NCI-H2081 treated with DMSO at 0.1 percent for 48 hours (cell line): ENCODE measurements at places on chromosomes 7 and 10.
A peak's percentile ranks its signal among the peaks of the same experiment; 100 is the strongest.

DNA sequence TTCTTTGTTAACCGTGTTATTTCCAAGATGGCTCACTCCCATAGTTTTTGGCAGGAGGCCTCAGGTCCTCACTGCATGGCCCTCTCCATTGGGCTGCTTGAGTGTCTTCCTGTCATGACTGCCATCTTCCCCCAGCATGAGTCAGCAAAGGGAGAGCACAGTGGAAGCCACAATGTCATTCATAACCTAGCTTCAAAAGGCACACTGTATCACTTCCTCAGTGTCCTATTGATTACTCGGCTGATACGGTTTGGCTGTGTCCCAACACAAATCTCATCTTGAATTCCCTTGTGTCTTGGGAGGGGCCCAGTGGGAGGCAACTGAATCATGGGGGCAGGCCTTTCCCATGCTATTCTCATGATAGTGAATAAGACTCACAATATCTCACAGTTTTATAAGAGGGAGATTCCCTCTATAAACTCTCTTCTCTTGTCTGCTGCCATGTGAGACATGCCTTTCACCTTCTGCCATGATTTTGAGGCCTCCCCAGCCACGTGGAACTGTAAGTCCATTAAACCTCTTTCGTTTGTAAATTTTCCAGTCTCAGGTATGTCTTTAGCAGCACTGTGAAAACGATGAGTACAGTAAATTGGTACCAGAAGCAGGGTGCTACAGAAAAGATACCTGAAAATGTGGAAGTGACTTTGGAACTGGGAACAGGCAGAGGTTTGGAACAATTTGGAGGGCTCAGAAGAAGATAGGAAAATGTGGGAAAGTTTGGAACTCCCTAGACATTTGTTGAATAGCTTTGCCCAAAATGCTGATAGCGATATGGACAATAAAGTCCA is 106.5 kb downstream of the PRLHR start:
- no peak for DNase-seq

- DNase-seq: peak; percentile 19
These were observed 174.4 kb downstream of the ST7 start for GRCh38 chr7:117127585-117128168.

DNA sequence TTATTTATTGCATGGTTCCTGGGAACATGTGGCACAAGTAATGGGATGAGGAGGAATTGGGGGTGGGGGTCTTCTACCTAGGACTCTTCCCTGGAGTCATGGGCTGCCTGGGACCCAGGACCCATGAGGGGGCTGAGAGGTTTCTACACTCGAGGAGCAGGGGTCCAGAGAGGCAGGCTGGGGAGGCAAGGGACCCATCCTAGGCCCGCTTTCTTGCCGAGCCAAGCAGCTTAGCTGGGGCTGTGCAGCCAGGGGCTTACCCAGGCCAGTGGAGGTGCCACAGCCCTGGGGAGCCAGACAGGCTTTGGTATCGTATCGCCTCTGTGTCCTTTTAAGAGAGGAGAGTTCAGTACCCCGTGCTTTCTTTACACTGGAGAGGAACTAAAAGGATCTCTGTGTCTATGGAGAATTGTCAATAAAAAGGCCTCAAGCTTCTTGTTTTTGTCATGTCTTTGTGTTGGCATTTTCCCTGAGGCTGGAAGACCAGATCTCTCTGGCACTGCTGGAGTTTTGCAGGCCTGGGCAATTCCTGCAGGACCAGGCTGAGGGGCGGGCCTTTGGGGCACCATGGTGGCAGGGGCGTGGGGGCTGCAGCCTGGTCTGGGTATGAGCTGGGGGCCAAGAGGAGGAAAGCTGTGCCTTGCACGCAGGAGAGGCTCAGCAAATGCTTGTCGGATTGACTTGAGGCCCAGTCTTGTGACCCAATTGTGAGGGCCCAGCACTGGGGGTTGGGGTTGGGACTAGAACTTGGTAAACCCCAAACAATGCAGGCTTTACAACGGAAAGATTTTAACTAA is 11.1 kb downstream of the SFRP5 start:
- DNase-seq: no peak

- no peak for DNase-seq
These were observed 31.3 kb downstream of the GNAT3 start for GRCh38 chr7:80480566-80480965.

- no peak for DNase-seq
These were observed 46.6 kb upstream of the COL1A2 start for GRCh38 chr7:94348142-94348541.

- no peak for DNase-seq
These were observed 84.0 kb upstream of the NPY start for GRCh38 chr7:24199978-24200377.

DNA sequence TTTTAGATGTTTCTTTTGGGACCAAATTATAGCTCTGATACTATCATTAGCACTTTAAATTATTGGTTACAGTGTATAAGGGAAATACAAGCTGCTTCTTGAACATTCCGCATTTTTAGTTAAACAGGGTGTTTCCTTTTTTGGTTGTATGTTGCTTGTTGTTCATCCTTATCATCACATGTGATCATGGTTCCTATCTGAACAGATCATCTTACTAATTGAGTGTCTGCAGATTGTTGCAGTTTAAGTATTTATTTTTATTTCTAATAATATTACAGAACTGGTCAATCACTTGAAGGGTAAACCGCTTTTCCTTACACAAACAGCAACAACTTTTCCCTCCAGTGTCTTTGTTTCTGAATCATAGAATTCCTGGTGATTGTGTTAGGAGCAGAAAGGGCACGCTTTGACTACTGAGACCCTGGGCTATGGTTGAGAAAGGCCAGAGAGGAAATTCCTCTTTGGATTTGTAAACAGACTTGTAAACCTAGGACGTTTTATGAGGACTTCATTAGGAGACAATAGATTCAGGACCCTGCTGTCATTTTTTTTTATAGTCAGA is 37.2 kb downstream of the CHN2 start:
- no peak for DNase-seq

GRCh38 chr7:901041-901387 is 24.7 kb downstream of the GET4 start:
- DNase-seq: no peak

GRCh38 chr7:5997210-5997808 is 11.5 kb downstream of the PMS2 start:
- peak; percentile 43 for DNase-seq

DNA sequence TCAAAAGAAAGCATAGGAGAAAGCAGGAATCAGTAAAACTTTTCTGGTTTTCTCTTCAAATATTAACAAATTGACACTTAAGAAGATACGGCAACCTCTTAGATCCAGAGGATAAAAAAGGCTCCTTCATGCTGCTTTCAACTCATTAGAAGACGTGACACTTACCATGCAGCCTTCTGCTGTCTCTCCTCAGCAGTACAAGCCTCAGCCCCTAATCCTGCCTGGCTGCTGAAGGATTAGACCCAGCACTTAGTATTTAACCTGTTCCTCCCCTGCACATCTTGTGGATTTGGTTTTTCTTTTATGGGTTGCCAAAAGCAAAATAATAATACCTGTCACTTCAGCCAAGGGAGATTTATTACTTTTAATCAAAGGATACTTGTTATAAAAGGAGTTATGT is 108.4 kb downstream of the LYZL1 start:
- DNase-seq: no peak

- no peak for DNase-seq
These were observed 3.1 kb downstream of the WDR91 start for GRCh38 chr7:135208102-135208793.

DNA sequence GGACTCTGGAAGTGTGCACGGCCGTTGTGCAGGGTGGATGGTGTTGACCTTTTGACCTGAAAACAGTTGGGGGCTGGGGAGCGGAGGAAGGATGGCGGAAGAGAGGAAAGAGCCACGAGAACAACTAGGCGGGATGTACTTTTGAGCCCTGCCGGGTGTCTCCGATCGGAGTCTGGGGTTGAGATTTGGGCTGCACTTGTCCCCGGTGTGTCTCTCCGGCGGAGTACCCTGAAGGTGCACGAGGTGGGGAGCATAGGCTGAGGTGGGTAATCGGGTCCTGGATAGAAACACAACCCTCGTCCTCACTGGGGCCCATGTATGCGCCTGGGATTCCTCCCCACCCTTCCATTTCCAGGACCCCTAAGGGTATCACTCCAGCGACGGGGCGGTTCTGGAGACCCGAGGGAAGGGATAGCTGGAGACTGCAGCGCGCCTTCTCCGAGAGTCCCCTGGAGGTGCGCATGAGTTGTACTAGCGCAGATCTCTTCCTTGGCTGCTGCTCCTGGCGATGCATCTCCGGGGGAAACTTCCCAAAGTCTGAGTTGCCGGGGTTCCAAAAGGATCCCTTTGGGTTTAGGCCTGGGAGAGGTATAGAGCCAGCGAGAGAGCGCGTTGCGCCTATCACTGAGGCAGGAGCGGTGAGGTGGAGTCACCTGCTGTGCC is 4.6 kb upstream of the HMX2 start:
- DNase-seq: no peak

GRCh38 chr10:84588971-84589370 is 260.6 kb downstream of the CCSER2 start:
- DNase-seq: no peak

DNA sequence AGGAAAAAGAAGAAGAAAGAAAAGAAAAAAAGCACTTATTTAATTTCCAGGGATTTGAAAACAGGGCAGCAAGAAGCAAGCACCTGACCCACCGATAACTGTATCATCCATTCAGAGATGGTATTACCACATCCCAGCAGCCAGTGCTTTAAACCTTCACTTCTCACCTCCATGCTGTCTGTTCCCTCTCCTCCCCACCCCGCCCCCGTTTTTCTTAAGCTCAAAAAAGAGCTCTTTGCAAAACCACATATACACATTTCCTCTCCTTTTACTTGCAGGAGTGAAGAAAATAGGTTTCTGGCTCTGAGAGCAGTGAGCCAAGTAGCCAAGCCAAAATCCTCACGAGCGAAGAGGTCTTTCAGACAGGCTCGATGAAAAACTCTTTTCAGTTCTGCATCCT is 2.2 kb downstream of the STOX1 start:
- DNase-seq: no peak
